Cardiac septum (tissue), 1 donor: ENCODE measurements at places on chromosomes 6 and 20. TPM values are rescaled to one million over a fixed set of nuclear protein-coding genes. Genes with fewer than 3 reads are reported as not detected.

DEFB129 gene
- total RNA-seq, result not detected

TINAG gene
- total RNA-seq, result 0.70 TPM

GRCh38 chr6:146240322-146240721, 211.5 kb downstream of the GRM1 start:
- DNase-seq, result no peak

GRCh38 chr6:684831-685636, 7.9 kb downstream of the EXOC2 start:
- DNase-seq, result no peak

- DNase-seq, result no peak
Measured at GRCh38 chr6:166739117-166739975, 112.3 kb upstream of the RPS6KA2 start.
